IMR-90 (cell line): ENCODE measurements at places on chromosomes 13 and 19.

- no peaks in the 10 kb centered on the region for H3K4me1 ChIP-seq
- no peaks in the 10 kb centered on the region for H3K36me3 ChIP-seq
- no peak overlapping the region for H3K27ac ChIP-seq
- peak; percentile 33 for DNase-seq
Observed at GRCh38 chr19:35557539-35558399, 5.7 kb downstream of the ATP4A start.

DNA sequence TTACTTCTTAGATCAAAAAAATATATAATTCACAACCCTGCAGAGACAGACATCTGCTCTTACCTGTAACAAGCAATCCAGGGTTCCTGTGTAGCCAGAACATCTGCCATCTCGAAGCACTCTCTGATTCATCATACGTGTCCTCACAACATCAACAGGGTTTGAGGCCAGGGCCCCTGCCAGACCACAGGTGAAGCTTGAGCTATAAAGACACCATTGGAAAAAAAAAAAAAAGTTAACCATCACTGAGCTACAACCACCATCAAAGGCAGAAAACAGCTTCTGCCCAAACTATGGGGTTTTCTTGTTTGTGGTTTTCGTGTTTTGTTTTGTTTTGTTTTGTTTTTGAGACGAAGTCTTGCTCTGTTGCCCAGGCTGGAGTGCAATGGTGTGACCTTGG, 19.3 kb downstream of the SLC25A30 start:
- no peak overlapping the region for H3K27ac ChIP-seq
- H3K4me3 ChIP-seq: no peak overlapping the region
- DNase-seq: no peak
- H3K36me3 ChIP-seq: peaks cover 17% of the 10 kb centered on the region

- no peaks in the 10 kb centered on the region for H3K36me3 ChIP-seq
- H3K4me1 ChIP-seq: no peaks in the 10 kb centered on the region
- H3K27me3 ChIP-seq: no peaks in the 10 kb centered on the region
- no peak overlapping the region for H3K4me3 ChIP-seq
- no peak overlapping the region for H3K27ac ChIP-seq
- no peak for DNase-seq
Observed at GRCh38 chr13:92873029-92873428, 353.6 kb upstream of the GPC6 start.

- H3K36me3 ChIP-seq: no peaks in the 10 kb centered on the region
- peaks cover 3% of the 10 kb centered on the region; the same call in 1 of the 2 replicates for H3K27me3 ChIP-seq
- no peaks in the 10 kb centered on the region for H3K4me1 ChIP-seq
- H3K27ac ChIP-seq: no peak within 1 kb of the TSS
- no peak within 1 kb of the TSS for H3K4me3 ChIP-seq
- DNase-seq: no peak
Observed at GRCh38 chr13:113657851-113658741, at the start of gene ATP4B. Gene ATP4B, minus strand, starts transcription at chr13:113658198. Its CDS starts 54 bp downstream, at chr13:113658144.

DNA sequence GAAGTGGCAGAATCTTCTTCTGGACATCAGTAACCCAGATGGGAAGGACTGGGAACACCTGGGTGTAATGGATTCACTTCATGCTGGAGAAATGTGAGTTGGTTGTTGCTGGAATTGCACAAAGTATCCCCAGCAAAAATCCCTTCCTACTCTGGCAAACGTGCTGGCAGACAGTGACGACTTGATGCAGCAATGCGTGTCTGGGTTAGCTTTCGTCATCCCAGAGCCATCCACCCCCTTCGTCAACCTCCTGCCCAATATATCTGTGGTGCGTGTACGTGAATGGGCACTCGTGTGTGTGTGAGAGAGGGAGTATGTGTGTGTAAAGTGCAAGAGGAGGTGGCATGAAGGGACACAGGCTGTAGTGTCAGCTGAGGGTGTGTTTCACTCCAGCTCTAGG, 70.9 kb downstream of the TM9SF2 start:
- H3K27me3 ChIP-seq: no peaks in the 10 kb centered on the region; the same call in 1 of the 2 replicates
- no peak overlapping the region for H3K27ac ChIP-seq
- no peaks in the 10 kb centered on the region for H3K36me3 ChIP-seq
- H3K4me1 ChIP-seq: no peaks in the 10 kb centered on the region
- peak; percentile 4 for DNase-seq

GRCh38 chr19:6797646-6798045, 25.1 kb downstream of the VAV1 start:
- no peaks in the 10 kb centered on the region for H3K4me1 ChIP-seq
- no peaks in the 10 kb centered on the region for H3K36me3 ChIP-seq
- no peak overlapping the region for H3K4me3 ChIP-seq
- H3K27me3 ChIP-seq: no peaks in the 10 kb centered on the region
- no peak overlapping the region for H3K27ac ChIP-seq

DNA sequence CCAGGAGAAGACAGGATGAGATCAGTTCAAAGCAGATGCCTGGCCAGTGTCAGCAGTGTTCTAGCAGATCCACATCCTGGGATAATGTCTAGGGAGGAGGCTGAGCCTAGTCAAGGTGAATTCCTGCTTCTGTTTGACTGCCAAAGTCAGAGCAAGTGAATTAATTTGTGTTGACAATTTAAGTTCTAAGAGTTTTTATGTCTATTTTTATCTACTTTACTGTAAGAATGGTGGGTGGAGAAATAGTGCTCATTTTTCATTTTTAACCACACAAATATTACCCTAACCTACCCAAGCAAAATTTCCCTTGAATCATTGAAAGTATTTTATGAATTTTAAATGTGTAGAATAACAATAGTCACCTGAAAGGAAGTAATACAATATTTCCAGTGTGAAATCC, 207.6 kb upstream of the SLC10A2 start:
- H3K27me3 ChIP-seq: no peaks in the 10 kb centered on the region

- no peak for DNase-seq
- no peaks in the 10 kb centered on the region for H3K4me1 ChIP-seq
Observed at GRCh38 chr19:44671400-44671799, at the start of gene CEACAM19. Gene CEACAM19, plus strand, starts transcription at chr19:44671482. Its CDS starts 450 bp downstream, at chr19:44671932.

DNA sequence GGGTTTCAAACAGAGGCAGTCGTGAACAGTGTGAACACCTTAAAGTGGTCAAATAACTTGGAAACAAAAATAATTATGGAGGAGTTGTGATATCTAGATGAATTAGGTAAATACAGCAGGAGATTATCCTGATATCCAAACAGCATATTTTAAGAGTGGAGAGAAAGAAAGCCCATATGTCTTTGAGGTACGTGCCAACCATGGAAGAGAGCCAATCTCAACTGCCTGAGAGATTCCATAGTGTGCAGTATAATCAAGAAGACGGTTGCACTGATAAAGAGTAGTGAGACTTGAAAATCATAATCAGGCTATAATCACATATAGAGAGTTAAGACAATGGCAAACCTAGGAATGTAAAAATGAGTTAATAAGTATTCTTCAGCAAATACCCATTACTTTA, 472.8 kb upstream of the SLITRK5 start:
- no peaks in the 10 kb centered on the region for H3K27me3 ChIP-seq
- no peaks in the 10 kb centered on the region for H3K36me3 ChIP-seq
- no peaks in the 10 kb centered on the region for H3K4me1 ChIP-seq
- H3K4me3 ChIP-seq: no peak overlapping the region
- DNase-seq: no peak

DNA sequence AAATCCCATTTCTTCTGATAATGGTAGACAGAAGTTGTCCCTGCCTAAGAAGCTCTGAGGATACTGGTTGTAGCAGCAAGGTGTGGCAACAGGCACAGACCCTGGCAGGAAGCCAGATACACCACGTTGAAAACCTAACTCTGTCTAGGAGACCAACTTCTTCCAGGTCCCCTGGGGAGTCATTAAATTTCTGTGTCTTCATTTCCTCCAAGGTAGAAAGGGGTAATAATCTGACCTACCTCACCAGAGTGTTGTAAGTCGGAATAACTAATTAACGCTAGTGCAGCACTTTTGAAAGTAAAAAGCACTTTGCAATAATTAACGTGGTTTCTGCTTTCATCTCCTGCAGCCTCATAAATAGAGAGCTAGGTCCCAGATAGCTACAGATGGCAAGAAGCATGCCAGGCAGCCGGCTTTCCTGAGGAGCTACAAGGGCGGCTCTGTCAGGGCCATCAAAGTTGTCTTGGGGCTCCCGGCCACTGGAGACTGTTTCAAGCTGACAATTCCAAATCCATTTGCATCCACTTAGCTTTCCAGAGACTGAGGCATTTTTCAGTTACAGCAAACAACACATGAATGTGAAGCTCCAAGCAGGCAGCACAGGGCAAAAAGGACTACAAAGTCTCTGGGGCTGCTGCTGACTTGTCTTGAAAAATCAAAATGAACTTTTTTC, 176.2 kb downstream of the FOXO1 start:
- no peaks in the 10 kb centered on the region for H3K36me3 ChIP-seq
- no peak overlapping the region for H3K27ac ChIP-seq
- H3K4me1 ChIP-seq: no peaks in the 10 kb centered on the region
- no peaks in the 10 kb centered on the region; the same call in none of the 2 replicates for H3K27me3 ChIP-seq
- H3K4me3 ChIP-seq: no peak overlapping the region
- DNase-seq: no peak

GRCh38 chr19:13425151-13425550, 81.1 kb downstream of the CACNA1A start:
- DNase-seq: no peak
- no peaks in the 10 kb centered on the region for H3K4me1 ChIP-seq
- H3K27ac ChIP-seq: no peak overlapping the region
- no peaks in the 10 kb centered on the region for H3K36me3 ChIP-seq
- H3K27me3 ChIP-seq: no peaks in the 10 kb centered on the region

GRCh38 chr19:13003081-13003480, 7.8 kb downstream of the NFIX start:
- no peak for DNase-seq
- H3K27me3 ChIP-seq: no peaks in the 10 kb centered on the region
- peaks cover 13% of the 10 kb centered on the region; the same call in 1 of the 2 replicates for H3K4me1 ChIP-seq
- no peak overlapping the region for H3K4me3 ChIP-seq

DNA sequence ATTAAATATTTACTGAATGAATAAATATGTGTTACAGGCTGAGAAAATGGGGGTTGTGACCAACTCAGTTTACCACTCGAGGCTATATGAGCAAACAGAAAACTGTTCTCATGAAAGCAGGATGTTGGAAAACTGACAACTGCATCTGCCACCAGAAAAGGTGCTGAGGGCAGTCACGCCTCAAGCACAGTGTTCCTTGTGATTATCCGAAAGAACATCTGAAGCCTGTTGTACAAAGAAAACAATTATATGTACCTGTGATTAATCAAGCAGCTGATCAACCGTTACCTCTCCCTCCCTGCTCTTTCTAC, 6.2 kb upstream of the KLK13 start:
- H3K36me3 ChIP-seq: no peaks in the 10 kb centered on the region
- H3K4me1 ChIP-seq: no peaks in the 10 kb centered on the region
- no peaks in the 10 kb centered on the region for H3K27me3 ChIP-seq

- H3K4me3 ChIP-seq: no peak overlapping the region
- H3K27ac ChIP-seq: no peak overlapping the region
- H3K36me3 ChIP-seq: no peaks in the 10 kb centered on the region
- no peaks in the 10 kb centered on the region for H3K4me1 ChIP-seq
Observed at GRCh38 chr13:77430377-77430951, 103.6 kb upstream of the MYCBP2 start.

DNA sequence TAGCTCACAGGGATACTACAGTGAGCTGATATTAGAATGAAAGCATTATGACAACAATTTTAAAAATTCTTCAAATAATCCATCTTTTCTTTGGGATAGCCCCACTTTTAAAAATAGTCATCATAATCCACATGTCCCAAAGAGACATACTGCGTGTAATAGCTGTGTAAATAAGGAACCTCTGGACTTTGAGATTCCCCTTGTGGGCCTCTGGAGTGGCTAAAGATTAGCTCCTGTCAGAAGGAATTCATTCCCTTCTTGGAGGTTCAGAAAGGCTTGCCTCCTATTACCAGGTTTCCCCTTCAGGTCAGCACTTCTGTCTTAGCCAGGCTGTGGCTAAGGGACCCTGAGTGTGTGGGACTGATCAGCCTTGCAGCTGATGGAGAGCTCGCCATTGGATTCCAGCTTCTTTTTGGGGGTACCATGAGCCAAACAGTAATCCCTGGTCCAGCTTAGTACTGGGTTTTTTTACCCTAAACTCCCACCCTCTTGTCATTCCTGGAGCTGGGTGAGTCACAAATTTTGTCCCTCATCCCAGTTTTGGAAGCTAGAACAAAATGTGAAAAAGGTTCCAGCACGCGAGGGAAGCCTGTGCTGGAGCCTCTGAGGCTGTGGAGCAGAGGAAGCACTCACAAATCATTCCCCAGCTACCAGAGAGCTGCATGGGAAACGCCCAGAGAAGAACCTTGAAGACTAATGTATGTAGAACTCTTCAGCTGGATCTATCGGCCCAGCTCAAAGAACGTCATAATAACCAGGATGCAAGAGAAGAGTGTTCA, 96.7 kb downstream of the RNASEH2B start:
- H3K27me3 ChIP-seq: peaks cover 31% of the 10 kb centered on the region
- H3K36me3 ChIP-seq: no peaks in the 10 kb centered on the region
- H3K4me1 ChIP-seq: no peaks in the 10 kb centered on the region
- no peak overlapping the region for H3K4me3 ChIP-seq
- DNase-seq: no peak

- no peaks in the 10 kb centered on the region for H3K27me3 ChIP-seq
- H3K4me3 ChIP-seq: no peak overlapping the region
- DNase-seq: peak; percentile 46
- no peaks in the 10 kb centered on the region for H3K4me1 ChIP-seq
- peaks cover 82% of the 10 kb centered on the region for H3K36me3 ChIP-seq
Observed at GRCh38 chr19:19342086-19343015, 21.7 kb downstream of the MAU2 start.

DNA sequence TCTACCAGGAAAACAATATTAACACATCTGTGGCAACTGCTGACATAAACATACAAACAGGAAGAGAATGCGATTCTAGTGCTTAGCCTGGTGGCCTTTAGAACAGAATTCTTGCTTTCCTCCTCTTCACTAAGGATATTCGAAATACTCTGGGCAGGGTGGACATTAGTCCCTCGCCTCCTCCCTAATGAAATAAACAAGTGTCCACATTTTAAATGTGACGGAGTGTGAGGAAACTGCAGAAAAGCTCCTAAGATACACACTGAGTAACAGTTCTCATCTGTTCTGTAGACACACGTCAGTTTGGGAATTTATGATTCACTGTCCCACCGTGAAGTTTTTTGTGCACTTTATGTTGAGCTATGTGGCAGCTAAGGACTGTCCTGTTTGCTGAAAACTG, 639 bp downstream of the STARD13 start:
- H3K36me3 ChIP-seq: peaks cover 10% of the 10 kb centered on the region
- no peak for DNase-seq
- H3K27ac ChIP-seq: peak overlapping the region; percentile 97
- peaks cover 12% of the 10 kb centered on the region for H3K4me1 ChIP-seq

GRCh38 chr13:46392967-46393366, 5.9 kb upstream of the RUBCNL start:
- H3K27me3 ChIP-seq: peaks cover 16% of the 10 kb centered on the region
- DNase-seq: no peak
- H3K36me3 ChIP-seq: no peaks in the 10 kb centered on the region
- H3K4me1 ChIP-seq: no peaks in the 10 kb centered on the region
- H3K4me3 ChIP-seq: no peak overlapping the region

DNA sequence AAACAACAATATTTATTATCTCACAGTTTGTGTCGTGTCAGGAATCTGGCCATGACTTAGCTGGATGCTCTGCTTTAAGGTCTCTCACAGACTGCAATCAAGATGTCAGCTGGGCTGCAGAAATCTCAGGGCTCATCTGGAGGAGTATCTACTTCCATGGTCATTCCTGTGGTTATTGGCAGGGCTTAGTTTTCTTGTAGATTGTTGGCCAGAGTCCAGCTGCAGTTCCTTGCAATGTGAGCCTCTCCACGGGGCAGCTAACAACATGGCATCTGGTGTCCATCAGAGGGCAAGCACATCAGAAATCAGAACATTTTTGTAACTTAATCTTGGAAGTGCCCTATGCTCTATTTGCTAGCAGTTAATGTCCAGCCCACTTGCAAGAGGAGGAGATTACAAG, 45.7 kb upstream of the TDRD3 start:
- H3K4me3 ChIP-seq: no peak overlapping the region
- H3K27ac ChIP-seq: no peak overlapping the region
- peaks cover 7% of the 10 kb centered on the region; the same call in 1 of the 2 replicates for H3K27me3 ChIP-seq
- H3K36me3 ChIP-seq: no peaks in the 10 kb centered on the region
- peak; percentile 47 for DNase-seq
